Stimulated activated CD4-positive, alpha-beta T cell treated with anti-CD3 and anti-CD28 coated beads, TNF-alpha, amount 100 ng/mL, for 48 hours (primary cell): ENCODE measurements at places on chromosomes 2 and 18.

GRCh38 chr2:207775473-207775872 lies 5.8 kb upstream of the FZD5 start:
- DNase-seq = no peak

DNA sequence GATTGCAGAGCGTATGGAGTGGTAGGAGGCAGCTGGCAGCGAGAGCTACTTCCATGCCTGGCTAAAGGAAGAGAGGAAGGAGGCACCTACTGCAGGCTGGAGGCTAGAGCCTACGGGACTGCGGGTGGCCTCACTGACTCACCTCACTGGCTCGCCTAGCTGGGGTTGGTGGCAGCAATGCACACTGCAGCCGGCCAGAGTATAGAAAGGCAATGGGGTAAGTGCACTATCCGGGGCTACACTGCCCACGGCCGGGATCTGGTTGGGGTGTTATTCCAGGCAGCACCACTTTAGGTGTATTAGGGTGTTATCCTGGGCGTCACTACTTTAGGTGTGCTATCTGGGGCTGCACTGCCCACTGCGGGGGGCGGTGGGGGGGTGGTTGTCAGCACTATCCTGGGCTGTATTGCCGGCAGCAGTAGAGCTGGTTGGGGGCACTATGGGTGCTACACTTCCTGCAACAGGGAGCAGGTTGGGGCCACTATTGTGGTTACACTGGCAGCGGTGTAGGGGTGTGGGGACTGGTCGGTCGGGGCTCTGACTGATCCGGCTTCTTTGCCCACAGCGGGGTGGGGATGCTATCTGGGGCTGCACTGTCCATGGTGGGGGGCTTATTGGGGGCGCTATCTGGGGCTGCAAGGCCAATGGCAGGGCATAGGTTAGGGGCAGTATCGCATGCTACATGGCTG lies 33.3 kb upstream of the ANKRD62 start:
- DNase-seq = no peak

DNA sequence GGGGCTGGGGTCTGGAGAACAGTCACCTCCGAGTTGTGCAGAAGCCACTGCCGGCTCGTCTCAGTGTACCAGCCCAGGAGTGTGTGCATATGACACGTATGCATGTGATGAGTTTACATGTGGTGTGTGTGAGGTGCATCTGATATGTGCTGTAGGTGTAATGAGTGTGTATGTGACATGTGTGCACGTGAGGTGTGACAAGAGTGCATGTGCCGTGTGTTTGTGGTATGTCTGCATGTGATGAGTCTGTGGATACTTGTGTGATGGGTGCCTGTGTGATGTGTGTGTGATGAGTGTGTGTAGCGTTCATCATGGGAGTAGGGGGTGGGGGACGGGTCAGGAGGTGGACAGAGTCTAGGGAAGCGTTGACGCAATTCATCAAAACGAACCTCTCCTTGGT lies 12.8 kb downstream of the NTSR2 start:
- DNase-seq = no peak

DNA sequence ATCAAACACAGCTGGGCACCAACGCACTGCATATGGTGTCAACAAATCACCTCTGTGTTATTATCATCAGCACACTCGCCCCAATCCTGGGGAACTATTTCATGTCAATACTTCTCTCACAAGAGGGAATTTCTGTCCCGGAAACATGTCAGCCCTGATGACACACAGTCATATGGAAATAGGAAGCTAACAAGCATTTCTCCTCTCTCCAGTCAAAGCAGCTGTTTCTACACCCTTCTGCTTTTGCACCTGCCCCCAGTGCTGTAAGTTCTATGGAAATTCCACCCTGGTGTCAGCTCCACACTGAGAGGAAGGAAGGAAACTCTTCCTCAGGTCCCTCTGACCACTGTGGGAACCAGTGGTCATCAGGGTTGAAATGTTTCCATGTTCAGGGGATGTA lies 447.6 kb upstream of the ID2 start:
- no peak for DNase-seq

DNA sequence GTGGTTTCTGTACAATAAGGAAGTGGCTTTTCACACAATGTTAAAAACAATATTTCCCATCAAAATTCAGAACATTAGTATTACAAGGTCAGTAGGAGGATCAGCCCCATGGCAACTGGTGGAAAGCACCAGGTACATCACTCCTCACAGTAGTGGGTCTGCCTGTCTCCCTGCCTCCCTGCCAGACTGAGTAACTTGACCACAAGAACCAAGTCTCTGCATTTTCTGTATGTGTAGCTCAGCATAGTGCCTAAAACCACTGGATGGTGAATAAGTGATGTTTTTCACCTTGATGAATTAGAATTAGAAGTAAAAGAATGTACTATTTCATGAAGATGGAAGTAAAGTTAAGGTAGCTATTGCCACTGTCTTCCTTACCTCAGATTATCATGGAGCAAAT lies 4.1 kb upstream of the WDR7 start:
- no peak for DNase-seq

GRCh38 chr2:178530625-178531142 lies 50.4 kb downstream of the PLEKHA3 start:
- peak; percentile 31 for DNase-seq

- no peak for DNase-seq
These were observed 52.0 kb downstream of the LYPD1 start for GRCh38 chr2:132617989-132618388.
